ENCODE measurements at places on chromosomes 7 and 10. TPM values are rescaled to one million over a fixed set of nuclear protein-coding genes. Genes with fewer than 3 reads are reported as not detected.

DNA sequence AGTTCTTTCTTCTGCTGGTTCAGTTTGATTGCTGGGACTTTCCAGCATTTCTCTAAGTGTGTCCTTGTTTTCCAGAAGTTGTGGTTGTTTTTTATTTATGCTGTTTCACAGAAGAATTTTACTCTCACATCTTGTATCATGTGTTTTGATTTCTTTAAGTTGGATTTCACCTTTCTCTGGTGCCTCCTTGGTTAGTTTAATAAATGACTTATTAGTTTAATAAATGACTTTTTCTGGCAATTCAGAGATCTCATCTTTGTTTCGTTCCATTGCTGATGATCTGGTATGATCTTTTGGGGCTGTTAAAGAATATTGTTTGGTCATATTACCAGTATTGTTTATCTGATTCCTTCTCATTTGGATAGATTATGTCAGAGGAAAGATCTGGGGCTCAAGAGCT, 59.8 kb upstream of the CYP2C9 start:
- no peaks in the 10 kb centered on the region for H3K4me1 ChIP-seq
- no peak for DNase-seq
- no peaks in the 10 kb centered on the region for H3K36me3 ChIP-seq

DNA sequence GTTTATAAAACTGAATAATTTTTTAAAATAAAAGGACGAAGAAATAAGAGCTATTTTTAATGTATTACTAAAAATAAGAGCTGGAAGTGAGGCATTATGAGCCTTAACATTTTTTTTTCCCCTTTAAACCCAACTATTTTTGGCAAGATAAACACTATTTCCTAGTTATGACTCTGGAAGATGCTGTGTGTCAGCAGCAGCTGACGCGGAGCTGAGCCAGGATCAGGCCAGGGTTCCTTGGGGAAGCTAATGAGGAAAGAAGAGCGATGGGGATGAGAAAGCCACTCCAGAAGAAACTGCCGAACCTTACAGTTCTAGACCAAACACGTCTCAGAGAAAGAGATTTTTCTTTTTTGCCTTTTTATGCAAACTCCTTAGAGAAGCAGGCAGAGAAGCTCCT, 85.9 kb downstream of the USP6NL start:
- H3K27me3 ChIP-seq = no peaks in the 10 kb centered on the region
- H3K27ac ChIP-seq = no peak overlapping the region
- no peak for DNase-seq
- no peaks in the 10 kb centered on the region for H3K4me1 ChIP-seq
- no peak overlapping the region for H3K4me3 ChIP-seq
- no peaks in the 10 kb centered on the region for H3K36me3 ChIP-seq

The ABCF2 gene
- total RNA-seq = 31.4 TPM

DNA sequence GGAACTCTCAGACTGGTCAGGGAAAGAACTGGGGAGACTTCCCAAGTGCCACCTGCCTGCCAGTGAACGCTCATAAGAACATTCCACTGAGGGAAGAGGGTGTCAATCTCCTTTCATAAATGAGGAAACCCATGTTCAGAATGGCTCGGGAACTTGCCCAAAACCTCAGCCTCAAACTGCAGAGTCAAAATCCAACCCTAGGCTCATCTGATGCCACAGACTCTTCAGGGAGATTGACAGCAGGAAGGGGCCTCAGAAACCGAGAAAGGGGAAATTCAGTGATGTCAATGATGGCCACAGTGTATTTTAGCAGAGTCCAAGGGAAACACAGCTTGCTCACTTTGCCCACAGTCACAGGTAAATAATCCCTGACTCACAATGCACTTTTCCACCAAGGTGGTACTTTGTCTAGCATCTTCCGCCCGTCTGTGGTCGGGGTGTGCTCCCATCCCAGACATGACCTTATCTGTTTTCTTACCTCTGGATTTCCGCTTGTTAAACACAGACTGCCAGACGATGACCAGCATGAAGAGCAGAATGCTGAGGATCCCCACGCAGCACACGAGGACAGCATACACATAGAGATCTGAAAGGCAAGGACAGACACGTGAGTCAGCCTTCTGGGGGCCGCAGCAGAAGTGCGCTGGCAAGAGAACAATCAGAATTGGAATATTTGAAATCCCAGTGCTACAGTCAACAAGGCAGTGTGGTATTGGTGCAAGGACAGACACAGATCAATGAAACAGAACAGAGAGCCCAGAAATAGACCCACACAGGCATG, 38.4 kb downstream of the VSTM4 start:
- H3K36me3 ChIP-seq = no peaks in the 10 kb centered on the region
- no peak overlapping the region for H3K27ac ChIP-seq
- no peak overlapping the region for H3K4me3 ChIP-seq
- no peak for DNase-seq

DNA sequence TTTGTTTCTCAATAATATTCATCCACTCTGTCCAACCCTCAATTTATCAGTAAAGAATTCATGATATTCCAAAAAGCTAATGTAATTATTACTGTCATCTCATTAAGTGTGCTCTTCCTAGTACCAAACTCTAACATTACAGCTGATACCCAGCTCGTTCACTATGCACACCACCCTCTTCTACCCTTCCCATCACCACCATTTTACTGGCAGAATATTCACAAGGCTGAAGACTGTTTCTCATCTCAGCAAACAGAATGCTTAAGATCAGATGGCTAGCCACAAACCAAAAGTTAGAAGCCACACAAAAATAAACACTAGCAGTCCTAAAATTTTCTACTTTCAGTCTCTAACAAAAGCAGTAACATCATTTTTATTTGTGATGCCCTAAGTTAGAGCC, 121.5 kb downstream of the SRPK2 start:
- no peak for DNase-seq
- H3K36me3 ChIP-seq = no peaks in the 10 kb centered on the region
- no peak overlapping the region for H3K27ac ChIP-seq
